Omental fat pad (tissue), 4 donors: ENCODE measurements at places on chromosomes 12 and 14.

DNA sequence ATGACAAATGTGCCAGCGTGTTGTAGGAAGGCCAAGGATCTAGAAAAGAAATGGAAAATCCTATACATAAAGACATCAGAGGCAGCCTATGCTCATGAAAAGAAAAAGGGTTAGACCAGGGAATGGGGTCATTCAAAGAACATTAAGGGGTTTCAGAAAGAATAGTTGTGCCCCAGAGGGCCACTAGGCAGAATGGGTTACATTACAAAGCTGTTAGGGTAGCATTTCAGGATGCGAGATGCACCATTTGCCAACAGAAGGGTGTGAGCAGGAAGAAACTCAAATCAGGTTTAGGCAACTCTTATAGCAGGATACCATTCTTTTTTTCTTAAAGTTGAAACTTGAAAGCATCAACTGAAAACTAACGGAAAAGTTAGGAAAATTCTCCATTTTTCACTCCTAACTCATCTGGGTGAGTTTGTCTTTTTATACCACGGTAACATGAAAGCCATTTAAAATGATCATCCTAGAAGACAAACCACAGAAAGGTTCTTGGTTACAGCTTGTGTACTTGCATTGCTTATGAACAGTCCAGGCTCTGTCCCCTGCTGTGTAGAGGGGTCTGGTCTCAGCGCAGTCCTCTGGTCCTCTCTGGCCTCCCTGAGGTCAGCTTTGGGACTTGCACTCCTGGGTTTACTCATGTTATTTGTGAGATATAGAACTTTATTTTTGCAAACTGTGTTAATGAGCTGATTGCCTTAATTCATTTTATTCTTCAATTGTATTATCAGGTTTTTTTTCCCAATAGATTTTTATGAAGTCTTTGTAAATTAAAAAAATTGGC lies 209.1 kb downstream of the DACT1 start:
- no peak for DNase-seq

DNA sequence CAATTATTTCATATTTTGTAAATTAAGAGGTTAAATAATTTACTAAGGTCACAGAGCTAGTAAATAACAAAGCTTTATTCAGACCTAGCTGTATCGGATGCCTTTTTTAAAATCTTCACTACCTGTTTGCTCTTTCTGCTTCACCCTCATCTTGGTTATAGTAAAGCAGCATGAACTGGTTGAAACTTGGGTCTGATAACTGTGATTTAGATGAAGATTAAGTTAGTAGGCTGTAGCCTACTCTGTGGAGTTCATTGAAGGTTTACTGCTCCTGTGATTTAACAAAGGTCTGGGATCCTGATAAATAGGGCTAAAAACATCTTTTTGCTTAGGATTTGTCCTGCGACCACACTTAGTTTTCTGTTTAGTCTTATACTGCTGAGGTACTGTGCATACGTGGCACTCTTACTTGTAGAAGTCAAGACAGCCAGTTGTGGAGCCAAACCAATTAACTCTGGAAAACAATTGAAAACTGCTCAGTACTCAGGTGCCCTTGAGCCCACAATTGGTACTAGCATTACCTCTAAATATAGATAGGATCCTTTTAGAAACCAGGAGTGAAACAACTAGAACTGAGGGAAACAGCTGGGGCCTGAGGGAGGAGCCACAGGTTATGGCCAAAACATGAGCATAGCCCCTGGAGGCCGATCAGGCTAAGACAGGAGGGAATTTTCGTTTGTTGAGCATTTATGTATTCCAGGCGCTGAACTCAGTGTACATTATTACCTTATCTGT lies 2.3 kb downstream of the SPATS2 start:
- DNase-seq: no peak

DNA sequence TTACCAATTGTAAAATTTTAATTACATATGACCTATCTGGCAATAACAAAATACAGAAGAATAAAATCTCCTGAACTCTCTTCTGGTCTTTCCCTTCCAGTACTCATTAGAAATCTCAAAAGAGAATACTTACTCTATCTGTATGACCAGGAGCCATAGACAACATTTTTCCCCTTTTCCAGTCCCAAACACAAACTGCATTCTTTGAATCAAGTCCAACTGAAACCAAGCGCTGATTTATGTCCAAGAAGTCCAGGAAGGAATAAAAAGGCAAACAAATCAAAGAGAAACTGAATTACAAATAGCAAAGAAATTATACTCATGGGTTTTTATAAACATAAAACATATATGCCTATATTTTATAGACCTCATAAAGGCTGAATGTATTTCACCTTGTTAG lies 46.7 kb downstream of the EML5 start:
- DNase-seq: no peak

DNA sequence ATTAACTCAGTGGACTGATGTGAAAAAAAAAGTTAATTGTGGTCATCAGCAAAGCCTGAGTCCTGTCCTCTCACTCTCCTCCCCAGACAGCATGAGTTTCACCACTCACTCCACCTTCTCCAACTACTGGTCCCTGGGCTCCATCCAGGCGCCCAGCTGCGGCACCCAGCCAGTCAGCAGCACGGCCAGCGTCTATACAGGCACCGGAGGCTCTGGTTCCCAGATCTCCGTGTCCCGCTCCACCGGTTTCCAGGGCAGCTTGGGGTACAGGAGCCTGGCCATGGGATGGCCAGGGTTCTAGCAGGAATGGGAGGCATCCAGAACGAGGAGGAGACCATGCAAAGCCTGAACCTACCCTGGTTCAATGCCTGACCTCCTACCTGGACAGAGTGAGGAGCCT lies 6.0 kb downstream of the MED6 start:
- DNase-seq: no peak

DNA sequence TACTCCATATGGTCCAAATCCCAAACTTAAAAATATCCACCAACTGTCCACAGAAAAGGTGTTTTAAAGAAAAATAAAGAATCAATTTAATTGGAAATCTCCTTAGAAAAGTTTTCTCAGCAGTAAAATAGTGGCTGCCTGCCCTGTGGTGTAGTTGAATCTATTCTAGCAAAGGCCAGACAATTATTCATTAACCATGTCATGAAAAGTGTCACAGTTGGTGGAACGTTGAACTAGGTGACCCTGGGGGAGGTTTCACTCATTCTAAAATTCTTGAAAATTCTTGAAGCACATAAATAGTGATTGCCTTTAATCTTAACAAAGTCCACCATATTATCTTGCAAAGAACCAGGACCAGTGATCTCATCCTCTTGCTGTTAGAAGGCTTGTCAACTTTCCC lies 78.4 kb upstream of the GZMB start:
- DNase-seq: no peak

GRCh38 chr12:67802731-67803130 lies 154.2 kb downstream of the DYRK2 start:
- DNase-seq: no peak

GRCh38 chr14:72612041-72612440 lies 281.9 kb downstream of the DPF3 start:
- DNase-seq: no peak

DNA sequence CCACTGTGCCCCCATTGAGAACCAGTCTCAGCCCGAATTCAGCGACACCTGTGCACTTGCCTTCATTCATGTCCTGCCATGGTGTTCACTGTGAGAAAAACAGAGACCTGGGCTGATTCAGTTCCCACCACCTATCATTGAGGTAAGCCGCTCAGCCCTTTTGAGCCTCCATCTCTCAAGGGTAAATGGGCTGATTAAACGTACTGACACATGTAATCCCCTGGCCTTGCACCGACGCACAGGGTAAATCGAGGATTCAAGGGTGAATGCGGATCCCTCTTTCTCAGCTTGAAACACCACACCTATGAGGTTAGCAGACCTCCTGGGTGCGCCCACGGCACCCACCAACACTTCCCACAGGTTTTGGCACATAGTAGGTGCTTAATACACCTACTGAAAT lies 69.7 kb downstream of the C14orf132 start:
- no peak for DNase-seq

- DNase-seq: no peak
These were observed 483.7 kb downstream of the FLRT2 start for GRCh38 chr14:86013641-86014040.

DNA sequence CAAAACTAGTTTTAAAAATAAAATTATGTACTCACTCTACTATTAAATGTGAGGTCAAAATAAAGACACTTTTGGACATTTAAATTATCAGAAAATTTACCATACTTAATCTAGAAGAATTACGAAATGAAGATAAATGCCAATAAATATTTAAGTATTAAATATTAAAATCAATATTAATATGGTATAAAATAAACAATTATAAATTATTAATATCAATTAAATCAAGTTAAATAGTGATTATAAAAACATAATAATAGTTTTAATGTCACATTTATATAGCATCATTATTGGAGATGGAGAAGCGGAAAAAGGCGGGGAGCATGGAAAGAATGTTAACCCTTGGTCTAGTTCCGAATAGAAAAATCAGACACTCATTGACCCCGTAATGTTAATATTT lies 224.3 kb upstream of the MDGA2 start:
- DNase-seq: no peak

GRCh38 chr12:113910751-113911272 lies 55.3 kb downstream of the RBM19 start:
- DNase-seq: no peak

GRCh38 chr12:49923880-49924556 lies 20.3 kb upstream of the FAIM2 start:
- no peak for DNase-seq

- no peak for DNase-seq
These were observed 445.1 kb upstream of the SYT1 start for GRCh38 chr12:78419513-78419912.

GRCh38 chr14:20612403-20612802 lies 21.2 kb upstream of the RNASE12 start:
- DNase-seq: no peak

DNA sequence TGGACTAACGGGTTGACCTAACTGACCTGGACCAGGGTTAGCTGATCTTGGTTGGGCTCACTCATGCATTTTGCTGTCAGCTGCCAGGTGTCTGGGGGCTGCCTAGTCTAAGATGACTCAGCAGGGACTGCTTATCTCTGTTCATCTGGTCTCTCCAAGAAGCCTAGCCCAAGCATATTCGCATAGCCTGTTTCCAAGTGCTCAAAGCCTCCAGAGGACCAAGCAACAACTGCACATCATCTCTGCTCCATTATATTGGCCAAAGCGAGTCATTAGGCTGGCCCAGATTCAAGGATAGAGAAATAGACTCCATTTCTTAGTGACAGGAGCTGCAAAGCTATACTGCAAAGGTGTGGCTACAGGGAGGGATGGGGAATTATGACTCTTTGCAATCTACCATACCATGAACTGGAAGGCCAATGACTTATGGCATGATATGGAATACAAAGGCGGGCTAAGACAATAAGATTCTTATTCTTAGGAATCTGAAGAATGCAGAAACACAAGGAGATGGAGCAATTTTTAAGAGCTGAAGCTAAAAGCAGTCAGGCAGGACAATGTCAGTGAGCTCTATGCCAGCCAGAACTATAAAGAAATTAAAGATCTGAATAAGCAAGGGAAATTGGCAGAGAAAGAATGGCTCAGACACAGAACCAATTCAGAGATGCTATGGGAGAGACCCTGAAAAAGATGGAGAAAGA lies 194.6 kb upstream of the FSCB start:
- no peak for DNase-seq

GRCh38 chr12:109716092-109716479 lies 2.5 kb downstream of the FAM222A start:
- DNase-seq: no peak

DNA sequence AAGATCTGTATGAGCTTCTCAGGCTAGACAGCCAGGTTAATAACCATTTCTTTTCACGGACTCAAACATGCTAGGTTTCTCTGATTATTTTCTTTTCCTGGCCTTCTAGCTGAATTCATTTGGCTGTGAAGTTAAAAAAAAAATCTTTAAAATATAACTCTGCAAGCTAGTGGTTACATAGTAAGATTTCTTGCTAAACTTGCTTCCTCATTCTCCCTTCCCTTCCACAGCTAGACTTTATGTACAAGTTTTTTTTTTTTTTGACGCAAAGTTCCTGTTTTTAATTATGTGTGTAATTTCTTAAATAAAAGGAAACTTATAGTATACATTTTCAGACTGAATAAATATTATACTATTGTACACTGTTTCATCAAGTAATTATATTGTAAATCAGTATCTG lies 145.4 kb downstream of the TMTC2 start:
- no peak for DNase-seq

DNA sequence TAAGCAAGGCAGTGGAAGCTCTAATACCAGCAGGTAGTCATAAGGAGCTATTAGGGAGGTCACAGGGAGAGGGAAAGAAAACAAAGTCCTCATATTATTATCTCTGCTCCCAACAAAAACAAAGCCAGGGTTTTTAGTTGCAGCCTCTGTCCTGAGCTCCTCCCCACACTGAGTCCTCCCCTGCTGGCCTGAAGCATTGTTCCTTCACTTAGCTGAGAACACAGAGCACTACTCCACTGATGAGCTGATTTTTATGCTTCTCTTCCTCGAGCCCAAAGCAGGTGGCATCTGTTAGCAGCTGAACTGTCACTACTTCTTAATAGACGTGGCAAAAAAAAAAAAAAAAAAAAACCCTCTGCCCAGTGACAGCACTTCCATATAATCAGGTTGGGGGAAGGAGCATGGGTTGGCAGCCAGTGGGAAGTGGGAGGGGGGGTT lies 10.5 kb upstream of the STAC3 start:
- no peak for DNase-seq

- DNase-seq: no peak
These were observed 84.0 kb downstream of the RFLNA start for GRCh38 chr12:124378926-124379325.

DNA sequence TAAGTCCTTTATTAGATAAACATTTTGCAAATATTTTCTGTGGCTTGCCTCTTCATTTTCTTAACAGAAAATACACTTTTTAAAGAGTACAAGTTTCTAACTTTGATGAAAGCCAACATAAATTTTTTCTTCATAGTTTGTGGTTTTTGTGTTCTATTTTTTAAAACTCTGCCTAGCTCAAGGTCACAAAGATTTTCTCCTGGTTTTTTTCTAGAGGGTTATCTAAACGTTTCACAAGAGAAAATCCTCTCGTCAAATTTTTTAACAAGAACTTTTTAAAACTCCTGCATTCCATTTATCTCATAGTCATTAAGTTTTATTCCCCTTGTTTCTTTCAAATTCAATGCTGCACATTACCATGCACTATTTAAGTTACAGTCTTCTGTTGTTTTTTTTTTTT lies 8.2 kb downstream of the AREL1 start:
- no peak for DNase-seq

DNA sequence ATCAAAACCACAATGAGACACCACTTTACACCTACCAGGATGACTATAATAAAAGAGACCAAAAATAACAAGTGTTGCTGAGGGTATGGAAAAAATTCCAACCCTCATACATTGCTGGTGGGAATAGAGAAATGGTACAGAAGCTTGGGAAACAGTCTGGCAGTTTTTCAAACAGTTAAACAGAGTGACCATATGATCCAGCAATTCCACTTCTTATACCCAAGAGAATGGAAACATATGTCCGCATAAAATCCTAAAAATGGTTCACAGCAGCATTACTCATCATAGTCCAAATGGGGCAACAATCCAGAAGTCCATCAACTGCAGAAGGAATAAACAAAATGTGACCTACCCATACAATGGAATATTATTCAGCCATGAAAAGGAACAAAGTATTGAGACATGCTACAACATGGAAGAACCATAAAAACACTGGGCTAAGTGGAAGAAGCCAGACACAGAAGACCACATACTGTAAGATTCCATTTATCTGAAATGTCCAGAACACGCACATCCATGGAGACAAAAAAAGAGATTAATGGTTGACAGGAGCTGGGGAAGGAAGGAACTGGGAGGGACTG lies 44.5 kb downstream of the CHGA start:
- DNase-seq: no peak
